ENCODE measurements at places on chromosomes 3 and 15. TPM values are rescaled to one million over a fixed set of nuclear protein-coding genes. Genes with fewer than 3 reads are reported as not detected.

Gene FGD5
- total RNA-seq = 0.09 TPM

Gene BMF
- total RNA-seq = 128 TPM

Gene TMEM212
- not detected for total RNA-seq

Gene SMCO1
- not detected for total RNA-seq

Gene FAM98B
- total RNA-seq = 59.3 TPM

- no peak for DNase-seq
- H3K36me3 ChIP-seq = peaks cover 6% of the 10 kb centered on the region
- no peaks in the 10 kb centered on the region for H3K27me3 ChIP-seq
Observed at GRCh38 chr3:124707656-124708062, 22.6 kb upstream of the UMPS start.

DNA sequence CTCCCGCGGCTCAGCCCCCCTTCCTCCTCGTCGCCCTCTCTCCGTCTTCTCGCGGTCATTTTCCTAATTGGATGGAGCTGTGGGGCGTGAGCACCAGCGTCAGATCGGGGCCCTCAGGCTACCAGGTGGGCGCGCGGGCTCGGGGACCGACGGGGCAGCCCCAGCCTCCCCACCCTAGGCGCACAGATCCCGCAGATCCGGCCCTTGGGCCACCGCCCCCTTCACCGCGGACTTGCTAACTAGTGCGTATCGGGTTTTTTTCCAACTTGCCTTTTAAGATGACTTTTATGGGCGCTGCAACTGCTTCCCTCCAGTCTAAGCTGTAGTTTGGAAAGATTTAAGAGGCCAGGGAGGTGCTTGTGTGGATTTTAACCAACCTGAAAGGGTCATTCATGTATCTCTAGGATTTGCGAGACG, 1.3 kb downstream of the ZNF710 start:
- H3K27me3 ChIP-seq = no peaks in the 10 kb centered on the region
- H3K27ac ChIP-seq = peak overlapping the region; percentile 87
- peaks cover 56% of the 10 kb centered on the region for H3K4me1 ChIP-seq
- peak; percentile 34 for DNase-seq
- peaks cover 2% of the 10 kb centered on the region for H3K36me3 ChIP-seq

DNA sequence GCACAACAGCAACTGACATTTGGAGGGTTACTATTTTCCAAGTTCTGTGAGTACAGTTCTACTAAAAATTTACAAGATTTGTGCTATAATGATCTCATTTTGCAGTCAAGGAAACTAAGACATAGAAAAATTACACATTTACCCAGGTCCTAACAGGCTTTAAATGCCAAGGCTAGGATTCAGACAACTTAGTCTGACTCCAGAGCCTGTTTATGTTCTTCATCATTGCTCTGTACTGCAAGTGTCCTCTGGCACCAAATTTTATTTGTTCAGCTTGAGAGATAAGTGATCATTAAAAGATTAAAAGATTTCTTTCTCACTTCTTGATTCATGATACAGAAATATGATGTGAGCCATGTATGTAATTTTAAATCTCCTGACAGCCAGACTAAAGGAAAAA, 290.8 kb downstream of the UBE2E2 start:
- H3K4me3 ChIP-seq = no peak overlapping the region
- no peaks in the 10 kb centered on the region for H3K36me3 ChIP-seq
- no peaks in the 10 kb centered on the region for H3K27me3 ChIP-seq
- H3K4me1 ChIP-seq = peaks cover 9% of the 10 kb centered on the region
- no peak overlapping the region for H3K27ac ChIP-seq

- no peak overlapping the region for H3K4me3 ChIP-seq
- H3K27me3 ChIP-seq = peaks cover 3% of the 10 kb centered on the region
- no peak overlapping the region for H3K27ac ChIP-seq
- H3K36me3 ChIP-seq = no peaks in the 10 kb centered on the region
- H3K4me1 ChIP-seq = peaks cover 4% of the 10 kb centered on the region
Observed at GRCh38 chr15:90650956-90651689, 66.0 kb upstream of the BLM start.

All from progenitor cell of endocrine pancreas (in vitro differentiated cells).